Activated CD4-positive, alpha-beta T cell treated with anti-CD3 and anti-CD28 coated beads for 24 hours (primary cell): ENCODE measurements at places on chromosomes 2 and 18.

DNA sequence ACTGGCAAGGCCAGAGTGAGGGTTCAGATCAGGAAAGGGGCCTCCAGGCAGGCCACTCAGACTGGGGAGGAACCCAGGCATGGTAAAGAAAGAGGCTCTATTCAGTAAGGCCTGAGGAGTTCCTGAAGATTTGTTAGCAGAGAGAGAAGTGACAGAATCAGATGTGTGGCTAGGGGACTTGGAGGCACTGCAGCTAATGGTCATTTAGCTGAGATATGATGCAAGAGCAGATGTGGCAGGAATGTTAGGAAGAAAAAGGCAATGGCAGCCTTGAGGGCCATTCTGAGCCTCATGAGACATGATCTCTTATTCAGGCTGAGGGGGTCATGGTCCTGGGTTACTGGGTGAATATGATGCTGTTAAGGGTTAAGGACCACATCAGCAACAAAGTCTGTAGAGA lies 73.4 kb downstream of the CCDC93 start:
- DNase-seq, result no peak

DNA sequence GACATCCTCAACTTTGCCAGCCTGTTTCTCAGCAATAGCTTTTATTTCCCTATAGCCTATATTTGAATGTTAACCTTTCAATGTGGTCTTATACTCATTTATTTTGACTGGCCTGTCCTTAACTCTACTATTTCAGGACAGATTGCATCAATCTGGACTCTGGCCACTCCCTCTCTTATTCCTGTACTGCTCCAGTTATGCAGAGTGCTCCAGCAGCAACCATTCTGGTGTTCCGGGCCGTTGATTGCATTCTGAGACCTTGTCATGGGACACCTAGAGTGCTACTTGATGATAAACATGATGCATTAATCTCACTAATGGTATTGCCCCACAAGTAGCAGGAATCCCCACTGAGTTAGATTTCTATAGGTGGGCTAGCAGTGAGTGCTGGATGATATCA lies 363.4 kb downstream of the LRRTM1 start:
- no peak for DNase-seq

DNA sequence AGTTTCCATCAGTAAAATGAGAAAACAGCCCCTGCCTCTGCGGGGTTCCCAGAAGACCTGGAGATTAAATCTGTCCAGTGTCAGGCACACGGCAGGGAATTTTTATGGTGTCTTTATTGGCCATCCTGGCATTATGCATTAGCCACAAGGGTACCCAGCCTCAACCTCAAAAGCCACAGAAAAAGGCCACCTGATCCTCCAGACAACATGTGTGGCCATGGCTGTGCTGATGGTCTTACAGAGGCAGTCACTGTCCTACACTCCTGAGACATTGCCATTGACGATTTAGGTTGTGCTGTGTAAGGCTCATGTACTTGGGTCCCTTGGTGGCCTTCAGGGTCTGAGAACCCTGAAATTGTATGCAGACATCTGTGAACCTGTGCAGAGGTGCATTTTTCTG lies 115.6 kb downstream of the SMAD7 start:
- DNase-seq, result no peak

GRCh38 chr2:190678444-190679162 lies 29.7 kb downstream of the NAB1 start:
- peak; percentile 38 for DNase-seq

DNA sequence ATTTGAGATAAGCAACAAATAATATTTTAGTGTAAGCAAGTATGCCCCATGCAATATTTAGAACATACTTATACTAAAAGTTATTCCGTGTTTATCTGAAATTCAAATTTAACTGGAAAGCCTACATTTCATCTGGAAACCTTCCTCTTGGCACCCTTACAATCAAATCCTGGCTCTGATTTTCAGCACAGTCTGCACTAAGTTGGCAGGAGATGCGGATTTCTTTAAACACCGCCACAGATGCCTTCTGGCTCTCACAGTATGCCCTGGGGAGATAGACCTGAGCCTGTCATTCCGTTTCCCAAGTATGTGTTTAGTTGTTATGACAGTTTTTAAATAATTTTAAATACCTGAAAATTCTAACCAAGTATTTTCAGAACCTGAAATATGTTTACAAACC lies 7.3 kb upstream of the MLPH start:
- no peak for DNase-seq

GRCh38 chr2:151796774-151797173 lies 31.4 kb downstream of the ARL5A start:
- DNase-seq, result no peak

- DNase-seq, result no peak
Observed at GRCh38 chr18:77068321-77069312, 64.0 kb downstream of the MBP start.

- DNase-seq, result no peak
Observed at GRCh38 chr2:230925879-230926765, 1.1 kb upstream of the GPR55 start.

DNA sequence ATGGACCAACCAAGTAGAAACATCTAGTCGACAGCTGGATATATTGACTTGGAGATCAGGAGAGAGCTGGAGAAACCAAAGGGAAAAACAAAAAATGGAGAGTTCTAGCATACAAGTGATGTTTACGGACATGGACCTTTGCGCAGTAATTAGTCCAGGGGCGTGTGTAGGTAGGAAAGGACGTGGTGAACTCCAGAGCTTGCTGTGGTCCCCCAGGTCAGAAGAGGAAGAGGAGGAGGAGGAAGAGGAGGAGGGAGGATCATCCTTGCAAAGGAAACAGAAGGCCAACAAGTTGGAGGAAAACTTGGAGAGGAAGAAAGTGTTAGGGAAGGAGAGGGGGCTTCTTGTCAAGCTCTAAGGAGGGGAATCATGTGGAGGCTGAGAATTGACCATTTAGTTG lies 17.5 kb downstream of the TRAF3IP1 start:
- DNase-seq, result no peak

GRCh38 chr2:70926042-70926441 lies 9.7 kb upstream of the ATP6V1B1 start:
- DNase-seq, result no peak

- no peak for DNase-seq
Observed at GRCh38 chr2:107278672-107279071, 392.7 kb upstream of the ST6GAL2 start.

- DNase-seq, result no peak
Observed at GRCh38 chr2:174753038-174753633, 11.1 kb downstream of the CHRNA1 start.

GRCh38 chr2:203175371-203175770 lies 63.4 kb upstream of the CYP20A1 start:
- DNase-seq, result no peak

DNA sequence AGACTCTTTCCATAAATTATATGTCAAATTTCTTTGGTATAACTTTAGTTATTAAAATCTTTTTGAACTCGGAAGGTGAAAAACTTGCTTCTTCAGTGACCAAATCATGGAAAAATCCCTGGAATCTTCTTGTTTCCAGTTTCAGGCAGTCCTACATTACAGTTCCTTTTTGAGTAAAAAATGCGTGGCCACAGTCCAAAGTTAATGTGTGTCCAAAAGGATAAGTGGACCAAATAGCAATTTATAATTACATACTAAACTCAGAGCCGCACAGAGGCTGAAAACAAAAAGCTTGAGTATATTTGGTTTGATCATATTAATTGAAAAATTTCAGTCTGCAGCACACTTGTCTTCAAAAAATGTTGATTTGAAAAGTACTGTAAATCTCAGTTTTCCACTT lies 28.4 kb upstream of the DYNC2LI1 start:
- no peak for DNase-seq

- no peak for DNase-seq
Observed at GRCh38 chr2:226600184-226600583, 199.4 kb downstream of the IRS1 start.

DNA sequence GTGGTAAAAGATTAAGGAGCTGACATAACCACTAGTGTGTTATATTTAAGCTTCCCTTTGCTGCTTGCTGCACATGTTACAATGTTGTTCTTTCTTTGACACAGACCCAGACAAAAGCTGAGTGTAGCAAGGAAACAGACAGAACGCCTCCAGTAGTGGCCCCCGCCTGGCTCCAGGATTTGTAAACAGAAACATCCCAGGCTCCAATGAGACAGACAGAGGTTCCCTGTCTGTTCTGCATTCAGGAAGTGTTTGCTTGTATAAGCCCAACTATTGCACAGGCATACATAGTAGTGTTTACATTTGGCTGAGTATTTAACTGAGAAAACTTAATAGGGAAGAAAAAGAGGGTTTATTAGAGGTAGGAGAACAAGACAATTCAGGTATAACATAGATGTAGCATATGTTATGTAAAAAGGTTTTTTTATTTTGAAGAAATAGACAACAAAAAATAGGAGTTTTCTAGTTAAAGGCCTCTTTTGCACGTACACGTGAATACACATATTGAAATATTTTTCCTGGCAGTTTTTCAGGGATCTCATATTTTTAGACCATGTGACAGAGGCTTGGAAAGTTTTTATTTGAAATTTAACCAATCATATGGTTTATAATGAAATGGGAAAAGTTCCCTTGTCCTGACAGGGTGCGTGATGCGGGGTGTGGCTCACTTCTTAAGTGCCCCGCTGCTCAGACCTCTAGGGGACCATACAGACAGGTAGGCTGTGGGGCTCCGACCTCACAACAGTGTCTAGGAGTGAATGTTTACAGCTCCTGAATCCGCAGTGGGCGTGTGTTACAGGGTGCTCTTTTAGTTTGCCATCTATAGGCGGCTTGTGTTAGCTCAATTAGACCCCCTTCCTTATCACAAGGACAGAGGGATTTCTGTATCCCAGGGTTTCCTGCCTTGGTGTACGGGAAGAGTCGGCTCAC lies 118.4 kb downstream of the BMPR2 start:
- no peak for DNase-seq

- DNase-seq, result no peak
Observed at GRCh38 chr18:32896776-32897547, 124.1 kb upstream of the KLHL14 start.

DNA sequence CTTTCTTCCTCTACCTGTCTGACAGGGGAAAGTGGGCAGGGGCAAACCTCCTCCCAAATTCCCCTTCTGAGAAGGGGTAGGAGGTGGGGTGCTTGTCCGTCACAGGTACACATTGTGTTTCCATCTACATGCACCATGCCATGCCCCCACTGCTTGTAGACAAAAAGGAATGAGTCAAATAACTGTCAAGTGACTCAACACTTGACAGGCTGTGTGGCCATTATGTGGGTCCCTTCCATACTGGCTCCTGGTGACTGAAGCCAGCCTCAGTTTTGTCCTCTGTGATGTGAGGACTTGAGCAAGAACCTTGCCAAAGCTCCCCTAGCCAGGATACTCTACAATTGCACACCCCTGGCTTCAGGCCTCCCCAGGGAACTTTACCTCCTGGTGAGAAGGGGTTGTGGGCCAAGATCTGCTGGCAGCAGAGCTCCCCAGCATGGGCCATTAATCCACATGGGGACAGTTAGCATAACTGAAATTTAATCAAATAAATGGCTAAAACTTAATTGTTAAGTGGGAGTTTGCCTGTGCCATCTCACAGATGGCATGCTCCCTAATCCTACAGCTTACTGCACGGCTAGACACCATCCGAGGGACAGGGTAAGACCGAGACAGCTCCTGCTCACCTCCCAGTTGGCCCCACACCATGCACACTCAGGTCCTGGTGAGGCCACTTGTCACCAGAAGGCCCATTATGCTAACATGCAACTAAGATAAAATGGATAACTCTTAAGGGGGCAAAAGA lies 140.2 kb downstream of the BCL11A start:
- no peak for DNase-seq

DNA sequence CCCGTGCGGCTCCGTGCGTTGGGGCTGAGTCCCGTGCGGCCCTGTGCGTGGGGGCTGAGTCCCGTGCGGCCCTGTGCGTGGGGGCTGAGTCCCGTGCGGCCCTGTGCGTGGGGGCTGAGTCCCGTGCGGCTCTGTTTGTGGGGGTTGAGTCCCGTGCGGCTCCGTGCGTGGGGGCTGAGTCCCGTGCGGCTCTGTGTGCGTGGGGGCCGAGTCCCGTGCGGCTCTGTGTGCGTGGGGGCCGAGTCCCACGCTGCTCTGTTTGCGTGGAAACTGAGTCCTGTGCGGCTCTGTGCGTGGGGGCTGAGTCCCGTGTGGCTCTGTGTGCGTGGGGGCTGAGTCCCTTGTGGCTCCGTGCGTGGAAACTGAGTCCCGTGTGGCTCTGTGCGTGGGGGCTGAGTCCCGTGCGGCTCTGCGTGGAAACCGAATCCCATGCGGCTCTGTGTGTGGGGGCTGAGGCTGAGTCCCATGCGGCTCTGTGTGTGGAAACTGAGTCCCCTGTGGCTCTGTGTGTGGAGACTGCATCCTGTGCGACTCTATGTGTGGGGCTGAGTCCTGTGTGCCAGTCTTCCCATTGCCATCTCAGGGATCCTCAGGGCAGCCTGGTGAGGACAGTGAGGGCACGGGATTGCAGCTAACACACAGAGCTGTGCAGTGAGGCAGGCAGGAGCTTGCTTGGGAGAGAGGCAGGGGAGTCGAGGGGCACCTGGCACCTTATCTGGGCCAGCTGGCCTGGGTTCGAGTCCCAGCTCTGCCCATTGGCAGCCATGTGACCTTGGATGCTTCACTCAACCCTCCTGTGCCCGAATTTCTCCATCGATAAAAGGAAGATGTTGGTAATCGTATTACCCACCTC lies 44.5 kb downstream of the LDLRAD4 start:
- DNase-seq, result no peak

- no peak for DNase-seq
Observed at GRCh38 chr2:187526792-187527191, 27.4 kb downstream of the TFPI start.

- no peak for DNase-seq
Observed at GRCh38 chr2:77642339-77642738, 120.2 kb upstream of the LRRTM4 start.
